ENCODE measurements at places on chromosomes 3 and 15. TPM values are rescaled to one million over a fixed set of nuclear protein-coding genes. Genes with fewer than 3 reads are reported as not detected.
A peak's percentile ranks its signal among the peaks of the same experiment; 100 is the strongest.

PTX3 gene
- 0.59 TPM for total RNA-seq

PRC1 gene
- total RNA-seq, result 4.8 TPM

DNA sequence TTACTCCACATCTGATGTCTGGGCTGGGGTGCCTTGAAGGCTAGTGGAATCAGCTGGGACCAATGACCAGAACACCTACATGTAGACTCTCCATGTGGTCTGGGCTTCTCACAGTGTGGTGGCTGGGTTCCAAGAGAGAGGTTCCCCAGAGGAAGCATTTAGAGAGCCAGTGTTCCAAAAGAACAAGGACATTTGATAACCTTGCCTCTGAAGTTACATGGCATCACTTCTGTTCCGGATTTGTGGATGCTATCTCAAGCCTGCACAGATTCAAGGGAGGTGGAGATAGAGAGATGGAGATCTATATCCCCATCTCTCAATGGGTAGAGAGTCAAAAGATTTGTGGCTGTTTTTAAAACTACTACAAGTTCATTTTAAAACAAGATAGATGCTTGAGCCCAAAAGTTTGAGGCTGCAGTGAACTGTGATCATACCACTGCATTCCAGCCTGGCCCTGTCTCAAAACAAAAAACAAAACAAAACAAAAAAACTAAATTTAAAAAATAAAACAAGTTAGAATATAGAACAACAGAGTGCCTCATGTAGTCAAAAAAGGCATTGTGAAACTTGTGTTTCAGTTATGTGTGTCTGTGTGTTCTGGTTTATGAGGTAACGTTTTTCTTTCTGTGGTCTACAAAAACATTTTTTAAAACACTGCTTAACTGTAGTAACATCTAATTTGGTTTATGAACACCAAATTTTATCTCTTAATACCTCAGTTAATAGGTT lies 44.8 kb downstream of the PDE8A start:
- H3K27ac ChIP-seq, result peak overlapping the region; percentile 38
- peaks cover 5% of the 10 kb centered on the region for H3K4me1 ChIP-seq
- H3K36me3 ChIP-seq, result no peaks in the 10 kb centered on the region

- H3K4me1 ChIP-seq, result no peaks in the 10 kb centered on the region
- no peaks in the 10 kb centered on the region for H3K36me3 ChIP-seq
Observed at GRCh38 chr3:106299300-106300098, 430.7 kb upstream of the CBLB start.

- H3K36me3 ChIP-seq, result no peaks in the 10 kb centered on the region
- H3K4me3 ChIP-seq, result no peak overlapping the region
- no peak for DNase-seq
- H3K27ac ChIP-seq, result no peak overlapping the region
- no peaks in the 10 kb centered on the region for H3K4me1 ChIP-seq
Observed at GRCh38 chr3:108820586-108820985, 2.0 kb upstream of the TRAT1 start.

DNA sequence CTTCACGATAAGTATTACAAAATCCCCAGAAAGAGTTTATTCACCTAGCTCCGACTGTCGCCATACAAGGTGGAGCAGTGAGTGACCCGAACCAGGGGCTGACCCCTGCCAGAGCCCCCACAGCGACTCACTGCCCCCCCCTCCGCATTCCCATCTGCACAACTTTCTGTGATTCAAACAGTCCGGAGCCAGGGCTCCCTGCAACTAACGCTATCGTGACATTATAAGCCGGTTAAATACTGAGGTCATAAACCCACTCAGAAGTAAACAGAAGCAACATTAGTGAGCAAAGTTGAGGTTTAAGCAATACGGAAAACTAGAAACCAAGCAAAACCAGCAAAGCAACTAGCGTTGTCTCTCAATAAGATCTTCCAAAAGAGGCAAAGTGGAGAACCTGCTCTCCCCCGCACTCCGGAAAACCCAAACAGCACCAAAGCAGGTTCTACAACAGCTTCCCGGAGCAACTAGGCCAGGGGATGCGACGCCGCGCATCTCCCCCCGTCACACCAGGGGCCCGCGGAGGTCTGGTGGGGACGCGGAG lies 642 bp downstream of the SCAP start:
- no peaks in the 10 kb centered on the region for H3K27me3 ChIP-seq
- no peaks in the 10 kb centered on the region for H3K4me1 ChIP-seq
- no peaks in the 10 kb centered on the region for H3K36me3 ChIP-seq
- H3K27ac ChIP-seq, result peak overlapping the region; percentile 86

DNA sequence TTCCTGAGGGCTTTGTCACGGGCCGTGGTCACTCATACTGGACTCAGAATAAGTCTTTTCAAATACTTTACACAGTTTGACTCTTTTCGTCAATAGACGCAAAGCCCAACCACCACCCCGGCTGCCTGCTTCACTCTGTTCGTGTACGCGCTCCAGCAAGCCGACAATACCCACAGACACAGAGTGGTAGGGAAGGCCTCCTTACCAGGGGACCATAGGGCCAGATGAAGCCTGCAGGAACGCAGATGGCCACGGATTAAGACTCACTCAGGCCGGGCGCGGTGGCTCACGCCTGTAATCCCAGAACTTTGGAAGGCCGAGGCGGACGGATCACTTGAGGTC lies 29.7 kb downstream of the EFCAB12 start:
- no peaks in the 10 kb centered on the region for H3K4me1 ChIP-seq
- H3K27me3 ChIP-seq, result no peaks in the 10 kb centered on the region
- H3K4me3 ChIP-seq, result peak overlapping the region; percentile 76
- DNase-seq, result no peak
- H3K36me3 ChIP-seq, result peaks cover under 1% of the 10 kb centered on the region
- H3K27ac ChIP-seq, result peak overlapping the region; percentile 91

DNA sequence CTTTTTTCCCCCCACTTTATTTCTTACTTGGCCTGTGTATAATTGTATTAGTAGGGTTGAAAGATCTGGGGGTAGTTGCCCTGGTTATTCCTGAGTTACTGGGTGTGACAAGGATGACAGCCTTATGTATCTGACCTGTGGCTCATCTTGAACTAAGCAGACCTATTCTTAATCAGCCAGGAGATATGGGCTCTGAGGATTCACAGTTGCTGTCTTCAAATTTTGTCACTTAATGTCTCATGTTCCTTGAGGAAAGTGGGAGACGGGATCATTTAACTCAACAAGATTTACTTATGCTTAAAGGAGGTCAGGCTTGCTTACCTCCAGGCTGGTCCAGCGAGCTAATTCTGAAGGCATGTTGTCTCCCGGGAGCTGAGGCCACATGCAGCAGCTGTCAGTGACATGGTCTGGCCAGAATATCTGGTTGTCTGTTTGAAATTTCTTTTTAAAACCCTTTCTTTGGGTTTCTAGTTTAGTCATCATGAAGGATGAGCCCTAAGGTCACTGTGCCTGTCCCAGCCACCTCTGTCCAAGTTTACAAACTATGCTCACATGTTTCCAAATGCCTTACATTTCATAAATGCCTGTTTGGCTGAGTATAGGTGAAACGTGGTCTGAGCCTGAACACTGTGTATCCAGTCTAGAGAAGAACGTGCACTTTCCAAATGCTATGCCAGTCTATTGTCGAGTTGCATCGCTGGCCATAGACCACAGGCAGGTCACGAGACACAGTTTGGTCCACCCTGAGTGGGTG lies 26.8 kb downstream of the LRTM1 start:
- no peak overlapping the region for H3K27ac ChIP-seq
- no peak for DNase-seq
- peaks cover 9% of the 10 kb centered on the region for H3K4me1 ChIP-seq
- no peaks in the 10 kb centered on the region for H3K27me3 ChIP-seq

DNA sequence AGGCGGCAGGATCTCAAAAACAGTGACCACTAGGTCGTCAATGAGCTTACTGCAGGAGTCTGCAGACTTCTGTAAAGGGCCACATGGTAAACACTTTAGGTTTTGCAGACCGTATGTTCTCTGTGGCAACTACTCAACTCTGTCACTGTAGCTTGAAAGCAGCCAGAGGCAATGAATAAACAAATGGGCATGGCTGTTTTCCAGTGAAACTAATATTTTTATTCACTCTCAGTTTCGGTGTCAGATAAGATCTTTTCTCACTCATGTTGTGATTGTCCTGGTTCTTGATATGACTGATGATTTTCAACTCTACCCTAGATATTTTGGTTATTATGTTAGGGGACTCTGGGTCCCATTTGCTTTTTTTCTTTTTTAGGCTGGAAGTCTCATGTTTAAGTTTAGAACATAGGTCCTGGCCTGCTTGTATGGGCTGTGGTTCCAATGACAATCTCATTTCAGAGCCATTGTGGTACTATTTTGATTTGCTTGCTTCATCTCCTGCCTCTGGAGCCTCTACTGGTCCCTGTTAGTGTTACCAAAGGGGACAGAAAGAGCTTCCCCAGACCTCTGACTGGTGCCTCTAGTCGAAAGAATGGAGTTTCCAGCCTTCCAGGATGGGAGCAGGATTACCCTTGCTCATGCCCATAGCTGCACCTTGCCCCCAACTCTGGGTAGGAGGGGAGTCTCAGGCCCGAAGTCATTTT lies 222.0 kb downstream of the STT3B start:
- no peaks in the 10 kb centered on the region for H3K4me1 ChIP-seq
- no peak for DNase-seq
- no peaks in the 10 kb centered on the region for H3K27me3 ChIP-seq

GRCh38 chr3:152192050-152192449 lies 76.7 kb upstream of the MBNL1 start:
- H3K4me1 ChIP-seq, result no peaks in the 10 kb centered on the region
- H3K4me3 ChIP-seq, result no peak overlapping the region
- no peaks in the 10 kb centered on the region for H3K27me3 ChIP-seq

GRCh38 chr3:175865724-175866123 lies 1006.6 kb downstream of the NAALADL2 start:
- no peaks in the 10 kb centered on the region for H3K27me3 ChIP-seq
- no peak overlapping the region for H3K4me3 ChIP-seq
- no peaks in the 10 kb centered on the region for H3K4me1 ChIP-seq
- no peak for DNase-seq
- H3K36me3 ChIP-seq, result no peaks in the 10 kb centered on the region

DNA sequence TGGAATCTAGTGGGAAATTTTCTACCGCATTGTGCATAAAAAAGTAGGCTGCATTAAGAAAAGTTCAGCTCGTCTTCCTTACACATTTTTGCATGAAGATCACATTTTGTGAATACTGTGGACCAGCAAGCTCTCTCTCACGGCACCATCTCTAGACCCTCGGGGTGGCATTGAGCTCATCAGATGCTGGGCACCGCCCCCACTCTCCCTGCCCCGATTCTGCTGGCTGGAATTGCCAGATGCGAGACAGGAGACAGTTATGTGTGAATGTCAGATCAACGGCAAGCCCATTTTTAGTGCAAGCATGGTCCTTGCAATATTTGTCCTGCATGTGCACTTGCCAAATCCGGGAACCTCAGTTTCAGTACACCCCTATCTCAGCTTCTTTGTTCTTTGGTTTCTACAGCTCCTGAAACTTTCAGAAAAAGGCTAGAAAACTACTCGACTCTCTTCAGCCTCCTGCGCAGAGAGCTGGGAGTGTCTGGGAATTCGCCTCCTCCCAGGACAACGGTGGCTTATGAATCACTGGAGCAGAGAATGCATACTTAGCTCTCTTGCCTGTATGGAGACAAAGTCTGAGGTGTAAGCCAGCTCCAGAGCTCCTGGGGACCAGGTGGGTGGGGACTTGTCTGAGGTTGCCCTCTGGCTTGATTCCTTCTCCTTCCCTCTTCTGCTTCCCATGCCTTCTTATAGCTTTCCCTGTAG lies 285.2 kb upstream of the ATP10A start:
- H3K4me1 ChIP-seq, result no peaks in the 10 kb centered on the region
- H3K27me3 ChIP-seq, result no peaks in the 10 kb centered on the region
- H3K36me3 ChIP-seq, result no peaks in the 10 kb centered on the region
- DNase-seq, result no peak
- H3K4me3 ChIP-seq, result no peak overlapping the region

- DNase-seq, result no peak
- H3K4me3 ChIP-seq, result no peak overlapping the region
- H3K27me3 ChIP-seq, result no peaks in the 10 kb centered on the region
- no peak overlapping the region for H3K27ac ChIP-seq
- H3K4me1 ChIP-seq, result no peaks in the 10 kb centered on the region
Observed at GRCh38 chr3:156230278-156230900, 110.0 kb downstream of the KCNAB1 start.

DNA sequence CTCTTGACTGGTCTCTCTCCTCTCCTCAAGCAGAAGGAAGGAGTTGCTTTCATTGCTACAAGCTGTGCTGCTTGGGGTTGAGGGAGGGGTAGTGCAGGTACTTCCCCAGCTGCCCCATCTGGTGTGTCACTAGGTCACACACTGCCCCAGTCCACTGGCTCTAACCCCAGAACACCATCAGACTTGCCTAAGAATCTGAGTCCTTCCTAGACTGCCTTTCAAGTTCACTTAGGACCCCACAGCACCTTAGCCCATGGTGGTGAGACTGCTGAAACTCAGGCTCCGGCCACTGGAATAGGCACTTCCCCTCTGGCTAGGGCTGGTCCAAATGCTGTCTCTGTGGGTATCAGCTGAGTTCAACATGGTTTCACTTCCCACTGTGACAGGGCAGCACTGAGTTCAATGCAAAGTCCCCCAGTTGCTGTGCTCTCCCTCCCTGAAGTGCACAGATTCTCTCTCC lies 279.7 kb upstream of the GOLGA6L4 start:
- no peaks in the 10 kb centered on the region for H3K4me1 ChIP-seq
- no peak overlapping the region for H3K4me3 ChIP-seq
- no peak overlapping the region for H3K27ac ChIP-seq
- peaks cover 9% of the 10 kb centered on the region for H3K36me3 ChIP-seq
- no peak for DNase-seq

GRCh38 chr3:179446501-179446900 lies 4.8 kb downstream of the GNB4 start:
- H3K27ac ChIP-seq, result no peak overlapping the region
- DNase-seq, result no peak
- H3K27me3 ChIP-seq, result no peaks in the 10 kb centered on the region
- H3K4me1 ChIP-seq, result no peaks in the 10 kb centered on the region
- no peaks in the 10 kb centered on the region for H3K36me3 ChIP-seq

- H3K36me3 ChIP-seq, result no peaks in the 10 kb centered on the region
- no peaks in the 10 kb centered on the region for H3K27me3 ChIP-seq
- H3K4me3 ChIP-seq, result no peak overlapping the region
- no peak overlapping the region for H3K27ac ChIP-seq
- no peaks in the 10 kb centered on the region for H3K4me1 ChIP-seq
- DNase-seq, result no peak
Observed at GRCh38 chr3:133955892-133956291, 60.2 kb upstream of the RAB6B start.

GRCh38 chr15:28892789-28893610 lies 7.2 kb downstream of the APBA2 start:
- DNase-seq, result no peak
- no peak overlapping the region for H3K27ac ChIP-seq
- H3K4me1 ChIP-seq, result no peaks in the 10 kb centered on the region
- H3K27me3 ChIP-seq, result no peaks in the 10 kb centered on the region
- no peak overlapping the region for H3K4me3 ChIP-seq
- no peaks in the 10 kb centered on the region for H3K36me3 ChIP-seq

DNA sequence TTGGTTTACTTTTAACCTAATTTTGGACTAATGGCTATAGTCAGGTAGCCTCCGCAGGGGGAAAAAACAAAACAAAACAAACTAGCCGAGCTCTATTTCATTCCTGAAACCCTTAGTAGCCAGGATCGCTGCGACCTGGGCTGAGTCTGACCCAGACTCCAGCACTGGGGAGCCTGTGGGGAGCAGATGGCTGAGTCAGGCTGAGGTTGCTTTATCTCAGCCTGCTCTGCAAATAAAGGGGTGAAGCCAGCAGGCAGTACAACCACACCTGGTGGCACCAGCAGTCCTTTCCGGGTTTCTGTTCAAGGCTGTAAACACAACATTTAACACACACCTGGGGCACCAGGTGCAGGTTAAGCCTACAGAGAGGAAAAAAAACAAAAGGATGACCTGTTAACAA lies 27.3 kb downstream of the ABHD2 start:
- H3K27ac ChIP-seq, result peak overlapping the region; percentile 95
- H3K36me3 ChIP-seq, result peaks cover 48% of the 10 kb centered on the region
- no peak overlapping the region for H3K4me3 ChIP-seq
- no peak for DNase-seq

- no peak overlapping the region for H3K27ac ChIP-seq
- H3K4me3 ChIP-seq, result no peak overlapping the region
Observed at GRCh38 chr15:80898040-80898439, 91.6 kb downstream of the MESD start.
